CD4-positive, alpha-beta T cell treated with Interleukin-6 at 100 ng/mL for 8 hours (primary cell): ENCODE measurements at places on chromosomes 11 and 22.

GRCh38 chr11:27514076-27514475, 7.5 kb upstream of the LIN7C start:
- DNase-seq: no peak

- no peak for DNase-seq
Measured at GRCh38 chr11:23688835-23689234, 808.0 kb upstream of the LUZP2 start.

DNA sequence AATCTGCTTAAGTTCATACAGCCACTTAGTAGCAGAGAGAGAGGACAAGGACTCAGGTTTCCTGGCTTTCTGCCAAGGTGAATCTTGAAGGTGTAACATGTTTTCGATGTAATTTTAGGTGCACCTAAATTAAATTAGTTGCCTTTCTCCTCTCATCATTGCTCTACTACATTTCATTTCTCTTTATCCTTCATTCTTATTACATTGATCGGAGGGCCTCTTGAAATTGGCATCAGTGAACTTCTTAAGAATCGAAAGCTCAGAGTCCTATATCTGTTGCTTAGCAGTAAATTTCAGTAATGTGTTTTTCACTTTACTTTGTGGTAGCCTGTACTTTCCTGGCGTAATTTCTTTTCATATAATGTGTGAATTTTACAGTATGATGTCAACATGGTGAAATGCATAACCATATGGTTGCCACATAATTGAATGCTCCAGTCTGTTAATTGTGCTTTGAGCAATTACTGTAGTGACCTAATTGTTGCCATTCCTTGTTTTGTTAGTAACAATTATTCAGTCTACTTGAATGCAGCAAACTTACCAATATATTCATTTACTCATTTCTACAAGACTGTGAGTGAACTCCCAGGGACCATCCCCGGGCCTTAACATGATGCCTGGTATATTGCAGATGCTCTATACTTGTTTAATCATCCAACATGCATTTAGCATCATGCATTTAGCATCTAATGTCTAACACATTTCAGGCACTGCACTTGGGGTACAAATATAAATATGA, 138.1 kb downstream of the MAML2 start:
- DNase-seq: peak; percentile 64

DNA sequence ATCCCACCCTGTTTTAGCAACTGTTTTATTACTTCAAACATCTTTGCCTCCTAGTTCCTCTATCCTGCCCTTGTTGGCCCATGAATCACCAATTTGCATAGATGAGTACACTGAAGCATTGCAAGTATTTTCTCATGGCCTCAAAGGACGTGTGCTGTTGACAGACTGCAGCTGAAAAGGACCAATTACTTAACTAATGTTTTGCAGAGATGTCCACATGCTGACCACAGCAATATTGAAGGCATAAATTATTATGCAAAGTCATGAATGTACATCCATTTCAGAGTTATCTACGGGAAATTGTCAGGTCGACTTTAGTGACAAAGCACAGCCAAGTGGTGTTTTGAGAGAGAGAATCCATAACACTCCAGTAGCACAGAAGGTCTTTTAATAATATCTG, 64.8 kb downstream of the CADM1 start:
- no peak for DNase-seq

GRCh38 chr11:108994887-108995286, 330.0 kb downstream of the DDX10 start:
- DNase-seq: no peak

- no peak for DNase-seq
Measured at GRCh38 chr11:119434591-119435330, 11.8 kb upstream of the THY1 start.

GRCh38 chr11:20247591-20248007, 87.3 kb upstream of the DBX1 start:
- DNase-seq: no peak

DNA sequence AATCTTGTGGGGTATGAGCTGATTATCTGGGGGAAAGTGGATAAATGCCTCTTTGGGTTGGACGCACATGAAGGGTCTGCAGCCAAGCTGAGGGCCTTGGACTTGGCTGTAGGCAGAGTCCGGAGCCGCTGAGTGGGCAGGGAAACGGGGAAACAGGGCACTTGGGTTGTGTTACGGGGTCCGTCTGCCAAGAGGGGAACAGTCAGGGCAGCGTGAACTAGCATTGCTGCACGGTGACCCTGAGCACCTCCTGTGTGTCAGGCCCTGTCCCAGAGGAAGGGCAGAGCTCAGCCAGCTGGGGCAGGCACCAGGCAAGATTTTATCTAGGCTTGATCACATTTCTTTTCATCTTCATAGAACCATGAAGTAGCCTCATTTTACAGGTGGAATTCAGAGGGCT, 11.9 kb downstream of the FAM83F start:
- DNase-seq: no peak

DNA sequence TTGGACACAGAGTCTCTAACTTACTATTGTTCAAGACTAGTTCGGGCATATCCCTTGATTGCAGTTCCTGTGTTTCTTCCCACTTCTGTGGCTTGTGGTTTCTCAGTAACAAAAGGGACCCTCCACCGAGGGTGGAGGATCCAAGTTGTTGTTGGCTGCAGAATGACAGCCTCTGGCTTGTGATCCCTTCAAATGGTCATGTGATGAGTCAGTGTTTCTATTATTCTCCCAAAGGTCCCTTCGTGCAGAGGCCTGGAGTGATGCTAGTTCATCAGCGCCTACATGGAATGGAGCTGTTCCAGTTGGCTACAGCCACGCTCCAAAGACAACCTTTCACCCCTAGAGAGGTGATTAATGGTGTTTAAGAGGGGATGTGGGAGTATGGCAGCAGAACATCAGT, 2.6 kb upstream of the VWCE start:
- DNase-seq: no peak

DNA sequence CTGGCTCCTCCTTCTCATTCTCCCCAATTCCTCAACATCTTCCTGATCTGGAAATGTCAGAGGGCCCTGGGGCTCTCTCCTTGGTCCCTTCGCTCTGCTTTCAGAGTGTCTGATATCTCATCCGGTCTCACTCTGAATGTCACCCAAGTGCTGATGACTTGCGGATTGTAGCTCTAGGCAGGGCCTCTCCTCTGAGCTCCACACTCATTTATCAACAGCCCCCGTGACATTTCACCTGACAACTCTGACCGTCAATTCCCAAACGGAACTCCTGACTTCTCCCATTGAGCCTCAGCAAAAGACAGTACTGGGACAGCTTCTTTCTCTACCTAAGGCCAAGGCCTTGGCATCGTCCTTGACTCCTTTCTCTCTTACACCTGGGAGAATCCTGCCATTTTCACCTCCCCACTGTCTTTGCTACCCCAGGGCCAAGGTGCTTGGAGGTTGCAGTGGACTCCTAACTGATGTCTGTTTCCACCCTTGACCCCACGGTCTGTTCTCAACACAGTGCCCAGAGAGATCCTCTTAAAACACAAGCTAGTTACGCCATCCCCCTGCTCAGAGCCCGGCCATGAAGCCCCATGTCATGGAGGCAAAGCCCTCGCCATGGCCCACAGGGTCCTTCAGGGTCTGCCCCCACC, 57.5 kb upstream of the THY1 start:
- no peak for DNase-seq

DNA sequence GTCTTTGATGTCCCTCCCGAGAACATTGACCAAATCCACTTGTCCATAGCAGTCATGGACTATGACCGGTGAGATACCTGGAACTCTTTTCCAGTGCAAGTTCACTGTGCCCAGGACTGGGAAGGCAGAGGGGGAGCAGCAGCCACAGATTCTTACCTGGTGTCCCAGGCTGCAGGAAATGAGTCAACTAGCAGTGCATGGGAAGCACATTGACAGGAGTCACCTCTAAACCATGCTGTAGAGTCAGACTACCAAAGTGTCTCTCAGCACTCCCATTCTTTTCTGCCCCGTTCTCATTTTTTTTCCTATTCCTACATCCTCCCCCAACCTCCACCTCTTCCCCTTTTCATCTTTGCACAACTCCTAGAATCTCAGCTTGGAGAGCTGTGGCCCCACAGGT, 67.2 kb upstream of the OLFML1 start:
- DNase-seq: no peak

DNA sequence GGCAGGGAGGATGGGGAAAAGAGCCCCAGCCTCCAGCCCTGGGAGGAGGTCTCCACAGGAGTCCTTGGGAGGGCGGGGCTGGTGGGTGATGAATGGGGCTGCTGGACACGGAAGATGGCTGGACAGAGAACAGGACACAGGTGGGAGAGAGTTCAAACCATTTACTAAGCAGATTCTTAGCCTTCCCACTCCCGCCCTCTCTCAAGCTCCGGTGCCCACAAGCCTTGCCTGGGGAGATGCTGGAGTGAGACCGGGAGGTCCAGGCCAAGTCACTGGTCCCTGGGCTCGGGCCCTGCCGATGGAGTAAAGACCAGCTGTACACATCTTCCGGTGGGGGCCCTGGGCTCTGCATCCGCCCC, 1.4 kb downstream of the CLDN5 start:
- DNase-seq: no peak

GRCh38 chr11:34846467-34846866, 69.7 kb downstream of the APIP start:
- no peak for DNase-seq

- no peak for DNase-seq
Measured at GRCh38 chr11:114050258-114050927, 9.1 kb upstream of the ZBTB16 start.

DNA sequence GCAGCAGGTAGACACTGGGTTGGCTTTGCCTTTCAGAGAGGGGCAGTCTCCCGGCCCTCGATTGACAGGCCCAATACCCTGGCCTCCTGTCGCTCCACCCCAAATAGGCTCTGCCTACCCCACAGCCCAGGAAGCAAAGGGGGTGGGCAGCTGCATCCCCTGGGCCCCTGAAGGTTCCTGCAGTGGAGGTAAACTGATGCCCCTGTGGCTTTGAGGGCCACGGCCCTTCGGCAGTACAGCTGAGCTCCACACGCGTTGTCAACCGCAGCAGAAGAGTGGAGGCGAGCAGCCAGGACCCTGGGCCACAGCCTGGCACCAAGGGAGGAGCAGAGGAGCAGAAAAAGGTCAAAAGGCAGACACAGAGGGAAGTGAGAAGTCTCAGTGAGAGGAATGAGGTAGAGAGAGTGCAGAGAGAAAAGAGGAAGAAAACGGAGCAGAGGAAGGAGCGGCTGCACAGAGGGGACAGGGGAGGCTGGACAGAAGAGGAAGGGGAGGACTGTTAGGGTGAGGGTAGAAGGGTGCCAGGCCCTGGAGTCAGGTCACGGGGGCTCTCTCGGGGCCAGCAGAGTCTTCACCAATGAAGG, 64.0 kb downstream of the SLC22A12 start:
- no peak for DNase-seq

- no peak for DNase-seq
Measured at GRCh38 chr22:46984751-46985506, 222.5 kb downstream of the TBC1D22A start.

- no peak for DNase-seq
Measured at GRCh38 chr11:70167723-70168404, 35.2 kb upstream of the FADD start.

DNA sequence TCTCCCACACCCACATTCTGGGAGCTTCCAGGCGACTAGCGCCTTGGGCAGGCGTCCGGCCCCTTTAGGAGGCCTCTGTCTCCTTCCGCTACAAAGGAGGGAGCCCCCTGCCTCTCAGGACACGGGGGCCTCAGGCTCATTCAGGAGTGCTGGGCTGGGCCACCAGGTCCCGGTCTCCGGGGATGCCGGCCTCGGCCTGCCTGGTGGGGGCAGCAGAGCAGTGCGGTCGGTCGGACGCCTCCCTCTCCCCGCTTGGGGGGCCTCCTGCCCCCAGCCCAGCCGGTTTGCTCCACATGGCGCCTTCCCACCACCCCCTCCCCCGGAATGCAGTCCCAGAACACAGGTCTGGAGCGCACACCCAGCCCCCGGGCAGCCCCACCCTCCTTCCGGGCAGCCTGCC, 21.9 kb downstream of the MRPL23 start:
- no peak for DNase-seq

- DNase-seq: no peak
Measured at GRCh38 chr11:47414685-47415070, 6.3 kb downstream of the SLC39A13 start.

- DNase-seq: no peak
Measured at GRCh38 chr11:67500484-67500821, 4.7 kb downstream of the PITPNM1 start.

- DNase-seq: no peak
Measured at GRCh38 chr11:121237686-121238658, 54.6 kb upstream of the SC5D start.

DNA sequence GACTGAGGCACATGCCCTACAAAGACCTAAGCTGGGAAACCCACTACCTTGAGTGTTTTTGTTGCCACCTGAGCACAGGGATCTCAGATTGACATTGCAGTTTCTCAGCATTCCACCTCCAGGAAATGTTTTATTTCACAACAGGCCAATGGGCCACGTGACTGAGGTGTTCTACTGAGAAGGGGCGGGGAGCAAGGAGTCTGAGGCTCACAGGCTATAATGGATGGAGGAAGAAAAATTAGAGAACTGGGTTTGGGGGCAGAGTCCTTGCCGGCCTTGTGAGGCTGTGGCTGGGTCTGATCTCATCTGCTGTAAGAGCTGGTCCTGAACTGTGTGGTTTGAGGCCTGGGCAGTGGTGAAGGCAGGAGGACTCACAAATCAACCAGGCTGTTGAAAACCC, 40.7 kb downstream of the ZNF202 start:
- DNase-seq: no peak

DNA sequence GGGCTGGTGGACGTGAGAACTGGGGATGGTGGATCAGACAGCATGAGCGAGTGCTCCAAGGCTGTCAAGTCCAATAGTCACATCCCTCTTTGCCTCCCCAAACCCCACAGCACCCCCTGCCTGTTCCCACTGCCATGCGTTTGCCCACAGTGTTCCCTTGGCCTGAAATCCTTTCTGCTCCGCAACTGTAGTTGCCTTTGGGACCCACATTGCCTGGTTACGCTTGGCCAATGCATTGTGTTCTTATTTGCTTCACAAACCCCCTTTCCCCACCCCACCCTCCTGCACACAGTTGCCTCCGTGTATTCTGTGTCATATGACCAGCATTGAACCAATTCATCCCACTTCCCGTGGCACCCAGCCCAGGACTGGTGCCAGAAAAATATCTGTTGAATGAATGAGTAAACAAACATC, 2.1 kb upstream of the KIAA0930 start:
- no peak for DNase-seq
